IPS-NIHi11 (cell line): ENCODE measurements at places on chromosomes 6 and 20.
A peak's percentile ranks its signal among the peaks of the same experiment; 100 is the strongest.

GRCh38 chr20:36493801-36494114, 47.6 kb upstream of the MYL9 start:
- DNase-seq: no peak

DNA sequence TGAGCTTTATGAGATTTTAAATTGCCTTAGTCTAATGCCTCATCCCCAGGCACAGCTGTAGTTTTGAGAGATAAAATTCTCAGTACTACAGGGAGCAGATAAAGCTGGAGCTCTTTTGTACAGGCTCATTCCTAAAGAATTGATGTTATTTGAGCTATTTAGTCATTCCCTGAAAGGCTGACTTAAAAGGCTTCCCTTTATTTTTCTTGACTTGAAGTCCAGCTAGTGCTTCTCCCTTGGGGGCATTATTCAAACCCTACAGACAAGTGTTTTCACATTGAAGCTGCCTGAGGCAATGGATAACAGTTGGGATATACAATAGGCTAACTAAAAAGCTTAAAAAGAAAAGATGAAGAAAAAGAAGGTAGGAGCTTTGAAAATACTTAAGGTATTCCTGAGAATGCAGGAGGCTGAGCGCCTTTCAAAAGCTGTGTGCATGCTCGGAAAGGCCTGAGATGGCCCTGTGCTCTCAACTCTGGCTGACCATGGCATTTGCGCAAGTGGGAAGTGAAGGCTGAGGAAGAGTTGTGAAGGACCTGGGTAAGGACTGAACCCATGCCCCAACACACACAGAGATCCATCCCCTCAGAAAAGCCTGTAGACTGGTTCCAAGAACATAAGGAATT, 315.1 kb downstream of the SMOC2 start:
- DNase-seq: no peak

GRCh38 chr6:151172751-151173150, 67.0 kb upstream of the AKAP12 start:
- DNase-seq: no peak

DNA sequence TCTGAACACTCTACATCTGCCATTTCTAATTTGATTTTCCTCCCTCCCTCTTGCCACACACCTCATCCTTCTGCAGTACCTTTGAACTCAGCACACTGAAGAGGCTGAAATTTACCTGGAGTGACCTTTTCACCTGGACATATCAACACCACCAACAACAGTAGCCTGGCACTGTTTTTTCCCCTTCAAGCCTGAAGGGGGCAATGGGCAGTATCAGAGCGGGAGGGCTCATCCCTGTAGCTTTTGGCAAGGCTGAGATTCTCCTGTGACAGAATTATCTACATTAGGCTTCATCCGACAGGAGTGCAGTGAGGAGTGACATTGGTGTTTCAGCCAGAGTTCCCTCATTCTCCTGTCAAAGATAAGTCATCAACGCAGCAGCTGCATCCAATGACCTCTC, 312.8 kb upstream of the SPTLC3 start:
- no peak for DNase-seq

DNA sequence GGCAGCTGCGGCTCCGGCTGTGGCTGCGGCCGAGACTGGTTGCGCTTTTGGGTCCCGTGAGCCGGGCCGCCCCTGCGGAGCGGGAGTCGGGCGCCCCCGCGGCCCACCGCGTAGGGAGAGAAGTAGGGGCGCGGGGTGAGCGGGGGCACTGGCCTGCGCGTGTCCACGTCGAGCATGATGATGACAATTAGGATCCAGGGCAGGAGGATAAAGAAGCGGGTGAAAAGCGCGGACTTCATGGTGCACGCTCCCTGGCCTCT, 739 bp downstream of the B3GAT2 start:
- no peak for DNase-seq

- DNase-seq: no peak
These were observed 77.7 kb downstream of the OLIG3 start for GRCh38 chr6:137416376-137417109.

- DNase-seq: no peak
These were observed 408.5 kb upstream of the SULF2 start for GRCh38 chr20:48193627-48194425.

- no peak for DNase-seq
These were observed 132.2 kb upstream of the CST7 start for GRCh38 chr20:24816907-24817306.

- no peak for DNase-seq
These were observed 2.6 kb upstream of the CENPW start for GRCh38 chr6:126337323-126337722.

- DNase-seq: peak; percentile 7
These were observed 149.7 kb downstream of the MRPL14 start for GRCh38 chr6:43977404-43978111.
